ENCODE measurements at places on chromosomes 16 and 17.

GRCh38 chr17:45851464-45851863, 6.8 kb downstream of the SPPL2C start:
- DNase-seq = no peak

GRCh38 chr17:57462007-57462579, 205.8 kb downstream of the MSI2 start:
- no peak for DNase-seq

DNA sequence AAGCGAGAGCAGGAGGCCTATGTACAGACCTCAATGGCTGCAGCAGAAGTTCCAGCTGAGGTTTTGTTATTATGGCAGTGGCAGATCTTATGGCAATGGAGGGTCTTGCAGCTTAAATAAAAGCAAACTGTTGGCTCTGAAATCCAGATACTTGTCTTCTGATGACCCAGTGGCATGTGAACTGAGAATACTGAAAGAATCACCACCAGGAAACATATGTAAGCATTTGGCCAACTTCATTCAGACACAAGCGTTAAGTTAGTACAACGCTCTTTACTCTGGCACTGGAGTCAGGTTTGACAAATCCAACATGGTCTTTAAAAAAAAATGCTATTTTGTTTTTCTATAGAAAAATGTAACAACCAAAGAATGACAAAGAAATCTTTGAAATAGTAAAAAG, 70.5 kb downstream of the CFDP1 start:
- DNase-seq = no peak

DNA sequence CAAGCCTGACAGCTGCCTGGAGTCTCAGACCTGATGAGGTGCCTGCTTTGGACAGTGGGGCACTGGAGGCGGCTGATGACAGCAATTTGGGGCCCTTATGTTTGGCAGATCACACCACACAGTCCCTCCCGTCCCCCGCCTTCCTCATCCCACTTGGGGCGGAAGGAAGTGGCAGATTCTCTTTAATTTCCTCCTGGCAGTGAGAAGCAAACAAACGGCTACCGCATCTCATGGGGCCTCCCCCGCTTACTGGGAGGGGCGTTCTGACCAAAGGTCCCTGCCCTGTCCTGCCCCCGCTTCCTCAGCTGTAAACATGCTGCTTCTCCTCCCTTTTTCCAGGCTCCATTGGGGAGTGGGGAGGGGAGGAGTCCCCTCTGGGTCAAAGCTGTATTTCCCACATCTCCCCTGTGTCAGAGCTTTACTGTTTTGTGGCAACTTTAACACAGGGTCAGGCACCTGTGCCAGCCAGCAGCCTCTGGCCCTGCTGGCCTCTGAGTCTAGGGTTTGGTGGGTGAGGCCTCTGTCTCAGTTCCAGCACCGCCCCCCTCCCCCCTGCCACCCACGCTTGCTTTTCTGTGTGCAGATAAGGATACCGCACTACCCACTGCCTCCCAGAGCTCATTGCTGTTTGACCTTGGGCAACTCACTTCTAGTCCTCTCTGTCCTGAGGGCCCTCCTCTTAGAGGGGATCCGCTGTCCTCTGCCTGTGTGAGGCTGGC, 5.4 kb upstream of the NFATC3 start:
- DNase-seq = peak; percentile 59

GRCh38 chr17:57090560-57091185, 5.6 kb downstream of the AKAP1 start:
- DNase-seq = no peak

DNA sequence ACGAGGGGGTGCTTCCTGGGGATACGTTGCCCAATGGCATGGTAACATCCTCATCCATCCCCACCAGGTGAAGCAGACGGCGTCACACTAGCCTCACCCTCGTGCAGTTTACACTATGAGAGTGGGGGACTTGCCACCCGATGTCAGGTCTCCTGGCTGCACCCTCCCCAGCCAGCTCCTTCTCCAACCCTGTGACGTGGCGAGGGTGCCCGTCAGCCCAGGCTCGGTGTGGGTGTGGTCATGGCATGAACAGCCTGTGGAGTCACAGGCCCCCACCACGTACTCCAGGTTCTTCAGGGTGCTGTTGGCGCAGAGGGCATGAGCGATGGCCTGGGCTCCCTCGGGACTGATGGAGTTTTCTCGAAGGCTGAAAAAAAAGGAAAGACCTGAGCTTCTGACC, 28.3 kb downstream of the NLRC3 start:
- no peak for DNase-seq

DNA sequence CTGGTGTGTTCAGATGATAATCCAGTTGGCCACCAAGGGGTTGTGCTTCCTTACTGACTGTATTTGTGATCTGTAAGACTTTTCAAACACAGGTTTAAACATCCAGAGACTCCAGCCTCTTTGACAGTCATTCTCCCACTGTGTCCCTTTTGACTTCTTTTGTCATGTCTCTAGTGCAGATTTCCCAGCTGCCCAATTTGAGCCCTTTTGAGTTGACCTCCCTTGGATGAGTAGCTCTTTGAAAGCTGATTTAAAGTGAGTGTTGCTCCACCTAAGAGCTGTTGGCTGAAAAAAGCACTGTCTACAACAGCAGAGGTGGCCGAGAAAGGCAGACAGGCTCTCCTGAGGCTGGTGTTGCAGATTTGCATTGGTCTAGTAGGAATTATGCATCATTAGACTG, 188.4 kb upstream of the TBX2 start:
- no peak for DNase-seq

DNA sequence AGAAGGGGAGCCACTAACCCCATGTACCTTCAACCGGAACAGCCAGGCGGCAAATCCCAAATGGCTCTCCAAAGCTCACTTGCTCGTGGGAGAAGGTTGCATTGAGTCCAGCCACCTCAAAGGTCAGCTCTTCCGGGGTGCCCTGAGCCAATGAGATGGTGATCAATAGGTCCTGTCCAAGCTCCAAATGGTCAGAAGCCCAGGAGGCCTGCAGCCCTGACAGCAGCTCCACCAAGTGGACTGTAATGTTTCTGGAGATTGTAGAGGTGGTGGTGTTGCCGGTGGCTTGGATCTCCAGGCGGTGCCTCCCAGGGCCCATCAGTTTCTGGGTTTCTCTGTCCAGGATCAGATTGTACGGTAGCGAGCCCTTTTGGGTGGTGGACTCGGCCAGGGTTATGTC, 39.9 kb upstream of the BCO1 start:
- DNase-seq = no peak

DNA sequence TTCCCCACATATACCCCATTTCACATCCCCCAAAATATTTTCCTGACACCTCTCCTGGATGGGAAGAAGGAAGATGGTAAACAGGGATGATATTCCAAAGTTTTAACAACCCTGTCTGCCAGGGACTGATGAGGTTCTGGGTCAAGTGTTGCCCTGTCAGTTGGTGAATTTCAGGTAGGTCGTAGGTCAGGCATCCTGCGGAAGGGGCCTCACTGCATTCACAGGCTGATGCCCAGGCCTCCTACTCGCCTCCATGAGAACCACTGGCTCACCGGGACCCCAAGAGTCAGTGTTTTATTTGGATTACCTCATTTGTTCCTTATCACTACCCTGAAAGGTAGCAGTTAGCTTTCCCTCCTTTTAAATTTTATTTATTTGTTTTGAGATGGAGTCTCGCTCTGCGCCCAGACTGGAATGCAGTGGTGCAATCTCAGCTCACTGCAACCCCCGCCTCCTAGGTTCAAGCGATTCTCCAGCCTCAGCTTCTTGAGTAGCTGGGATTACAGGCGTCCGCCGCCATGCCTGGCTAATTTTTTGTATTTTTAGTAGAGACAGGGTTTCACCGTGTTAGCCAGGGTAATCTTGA, 10.5 kb downstream of the ZBTB4 start:
- no peak for DNase-seq

DNA sequence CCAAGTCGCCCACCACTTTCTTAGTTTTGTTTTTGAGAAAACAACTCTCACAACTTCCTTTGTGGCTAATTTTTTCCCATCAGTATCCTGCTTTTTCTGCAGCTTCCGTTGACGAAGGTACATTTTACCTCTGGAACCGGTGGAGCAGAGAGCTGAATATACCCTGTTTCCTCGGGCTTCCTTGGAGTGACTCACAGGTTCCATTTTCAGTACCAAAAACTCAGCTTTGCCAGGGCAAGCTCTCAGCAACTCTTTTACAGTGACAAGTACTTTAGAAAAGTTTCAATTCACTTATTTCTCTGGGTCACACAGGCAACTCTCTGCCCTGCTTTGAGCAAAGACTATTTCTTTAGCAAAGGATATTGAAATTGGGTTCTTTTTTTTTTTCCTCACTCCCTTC, 318.9 kb downstream of the SNX29 start:
- no peak for DNase-seq

DNA sequence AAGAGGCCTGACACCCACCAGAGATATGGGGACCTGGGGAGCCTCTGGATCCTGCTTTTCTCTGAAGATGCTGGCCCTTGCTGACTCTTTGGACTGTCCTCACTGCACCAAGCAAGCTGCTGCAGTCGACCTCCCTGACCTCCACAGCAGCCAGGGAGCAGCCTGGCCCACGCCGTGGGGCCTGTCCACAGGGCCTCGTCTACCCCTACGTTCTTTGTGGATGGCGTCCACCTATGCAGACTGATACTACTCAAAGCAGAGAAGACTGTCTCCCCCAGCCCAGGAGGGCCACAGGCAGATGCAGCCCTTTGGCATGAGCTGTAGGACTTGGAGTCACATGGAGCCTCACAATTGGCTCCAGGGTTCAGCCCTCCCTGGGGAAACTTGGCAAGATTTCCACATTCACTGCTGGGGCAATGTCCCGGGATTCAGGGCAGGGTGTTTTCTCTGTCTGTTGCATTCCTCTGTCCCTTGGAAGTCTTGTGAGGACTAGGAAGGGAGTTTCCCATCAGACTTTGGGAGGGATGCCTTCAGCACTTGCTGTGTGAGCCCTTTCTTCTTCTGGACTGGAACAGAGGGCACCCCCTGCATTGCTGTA, 152.2 kb downstream of the NTN1 start:
- DNase-seq = no peak

DNA sequence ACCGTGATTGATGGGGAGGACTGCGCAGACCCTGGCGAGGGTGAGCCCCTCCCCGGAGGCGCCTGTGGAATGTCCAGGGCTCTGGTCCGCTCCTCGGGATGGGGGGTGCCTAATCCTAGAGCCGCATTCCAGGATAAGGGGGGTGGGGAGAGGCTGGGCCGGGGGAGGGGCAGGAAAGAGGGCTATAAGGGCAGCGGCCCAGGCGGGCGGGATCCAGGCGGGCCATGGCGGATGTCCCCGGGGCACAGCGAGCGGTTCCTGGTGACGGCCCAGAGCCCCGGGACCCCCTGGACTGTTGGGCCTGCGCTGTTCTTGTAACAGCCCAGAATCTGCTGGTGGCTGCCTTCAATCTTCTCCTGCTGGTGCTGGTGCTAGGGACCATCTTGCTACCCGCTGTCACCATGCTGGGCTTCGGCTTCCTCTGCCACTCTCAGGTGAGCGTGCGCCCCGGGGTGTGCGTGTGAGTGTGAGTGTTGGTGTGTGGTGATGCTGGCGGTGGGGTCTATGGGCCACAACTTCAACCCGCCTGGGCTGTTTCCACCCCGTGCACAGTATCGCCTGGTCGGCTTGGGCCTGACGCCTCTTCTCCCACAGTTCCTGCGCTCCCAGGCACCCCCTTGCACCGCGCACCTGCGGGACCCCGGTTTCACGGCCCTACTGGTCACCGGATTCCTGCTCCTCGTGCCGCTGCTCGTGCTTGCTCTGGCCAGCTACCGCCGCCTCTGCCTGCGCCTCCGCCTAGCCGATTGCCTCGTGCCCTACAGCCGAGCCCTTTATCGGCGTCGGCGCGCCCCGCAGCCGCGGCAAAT, at the start of gene TMEM88:
TMEM88 (plus strand) TSS at position 216 of the 809 bp plus-strand sequence; CDS start at position 225, 9 bp downstream.
- no peak for DNase-seq
